MCF 10A (cell line): ENCODE measurements at places on chromosomes 16 and 17. TPM values are rescaled to one million over a fixed set of nuclear protein-coding genes. Genes with fewer than 3 reads are reported as not detected.

The RGS11 gene
- total RNA-seq: 1.7 and 3.6 TPM in 2 replicates

The ARL17B gene
- total RNA-seq: 12.5 and 14.2 TPM in 2 replicates

- DNase-seq: no peak
Measured at GRCh38 chr16:7239547-7239946, 93.1 kb upstream of the RBFOX1 start.

DNA sequence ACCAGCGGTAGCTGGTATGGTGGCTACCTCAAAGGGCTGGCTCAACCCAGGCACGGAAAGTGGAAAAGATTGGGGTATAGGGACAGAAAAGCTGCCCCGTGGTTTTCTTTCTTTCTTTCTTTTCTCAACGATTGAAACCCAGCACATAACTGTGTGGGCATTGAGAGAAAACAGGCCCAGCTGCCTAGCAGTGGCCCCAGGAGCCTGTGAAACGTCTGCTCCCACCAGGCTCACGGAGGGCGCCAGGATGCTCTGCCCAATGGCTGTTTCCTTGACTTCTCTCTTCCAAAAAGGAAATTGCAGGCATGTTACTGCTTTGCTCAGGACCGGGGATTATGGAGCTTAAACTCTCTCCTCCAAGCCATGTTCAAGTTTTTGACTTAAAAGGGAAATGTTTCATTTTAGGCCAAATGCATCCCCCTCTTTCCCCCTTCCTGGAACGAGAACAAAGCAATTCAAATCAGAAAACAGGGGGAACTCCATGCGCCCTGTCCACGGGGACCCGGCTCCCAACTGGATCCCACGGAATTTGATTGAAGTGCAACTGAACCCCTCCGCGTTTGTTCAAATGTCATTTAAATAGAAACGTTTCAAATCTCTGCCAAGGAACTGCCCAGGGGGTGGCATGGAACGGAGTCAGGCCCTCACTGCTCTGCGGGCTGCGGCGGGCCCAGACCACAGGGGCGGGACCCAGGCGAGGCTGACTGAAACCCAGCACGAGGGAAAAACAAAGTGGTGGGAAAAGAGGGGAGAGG, 133.5 kb downstream of the RGS9 start:
- DNase-seq: no peak

- DNase-seq: peak; percentile 93
Measured at GRCh38 chr17:37373530-37374159, 2.1 kb upstream of the C17orf78 start.

DNA sequence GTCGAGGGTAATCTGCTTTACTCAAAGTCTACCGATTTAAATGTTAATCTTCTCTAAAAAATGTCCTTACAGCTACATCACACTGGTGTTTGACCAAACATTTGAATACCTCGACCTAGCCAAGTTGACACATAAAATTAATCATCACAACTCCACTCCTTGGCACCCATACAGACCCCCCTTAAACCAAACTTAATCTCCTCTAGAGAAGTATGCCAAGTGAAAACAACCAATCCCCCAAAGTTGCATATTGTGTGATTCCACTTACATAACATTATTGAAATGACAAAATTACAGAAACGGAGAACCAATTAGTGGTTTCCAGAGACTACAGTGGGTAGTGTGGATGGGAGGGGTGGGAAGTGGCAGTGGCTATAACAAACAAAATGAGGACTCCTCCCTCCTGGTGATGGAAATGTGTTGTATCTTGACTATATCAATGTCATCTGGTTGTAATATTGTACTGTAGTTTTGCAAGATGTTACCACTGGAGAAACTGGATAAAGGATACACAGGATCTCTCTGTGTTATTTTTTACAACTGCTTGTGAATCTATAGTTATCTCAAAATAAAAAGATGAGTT, 39.4 kb downstream of the CAPNS2 start:
- DNase-seq: peak; percentile 31

- no peak for DNase-seq
Measured at GRCh38 chr17:58533616-58534188, 19.3 kb upstream of the MTMR4 start.

GRCh38 chr16:1333854-1334700, 632 bp downstream of the BAIAP3 start:
- no peak for DNase-seq

DNA sequence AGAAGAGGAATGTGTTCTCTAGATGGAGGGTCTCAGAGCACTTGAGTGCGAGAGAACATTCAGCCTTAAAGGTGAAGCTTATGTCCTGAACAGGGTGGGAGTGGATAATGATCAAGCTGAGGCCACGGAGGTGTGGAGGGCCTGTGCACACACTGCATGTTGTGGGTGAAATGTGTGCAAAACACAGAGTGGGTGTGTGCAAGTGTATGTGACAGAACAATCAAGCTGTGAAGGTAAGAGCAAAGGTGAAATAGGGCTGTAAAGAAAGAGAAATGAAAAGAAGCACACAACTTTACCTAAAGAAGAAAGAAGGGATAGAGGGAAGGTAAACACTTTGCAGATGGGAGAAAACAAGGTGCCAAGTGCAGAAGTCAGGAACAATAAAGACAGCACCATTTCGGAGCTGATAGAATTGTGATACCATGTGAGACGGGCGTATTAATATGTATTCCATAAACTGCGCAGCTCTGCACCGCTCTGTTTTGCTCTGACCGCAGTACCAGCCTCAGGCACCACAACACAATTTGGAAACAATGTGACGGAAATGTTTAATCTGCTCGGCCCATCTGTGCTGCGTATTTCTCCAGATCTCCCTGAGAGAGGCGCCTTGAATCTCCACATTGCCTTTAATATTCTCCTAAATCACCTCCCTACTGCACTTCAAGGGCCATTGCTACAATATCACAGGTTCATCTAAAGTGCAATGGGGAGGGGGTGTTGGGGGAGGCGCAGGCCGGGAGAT, 40.6 kb downstream of the SNX11 start:
- no peak for DNase-seq

- DNase-seq: peak; percentile 94
Measured at GRCh38 chr16:77585379-77586251, 136.7 kb upstream of the NUDT7 start.

The CCL7 gene
- total RNA-seq: not detected in 2 replicates

The SLC2A4 gene
- total RNA-seq: not detected in 2 replicates

DNA sequence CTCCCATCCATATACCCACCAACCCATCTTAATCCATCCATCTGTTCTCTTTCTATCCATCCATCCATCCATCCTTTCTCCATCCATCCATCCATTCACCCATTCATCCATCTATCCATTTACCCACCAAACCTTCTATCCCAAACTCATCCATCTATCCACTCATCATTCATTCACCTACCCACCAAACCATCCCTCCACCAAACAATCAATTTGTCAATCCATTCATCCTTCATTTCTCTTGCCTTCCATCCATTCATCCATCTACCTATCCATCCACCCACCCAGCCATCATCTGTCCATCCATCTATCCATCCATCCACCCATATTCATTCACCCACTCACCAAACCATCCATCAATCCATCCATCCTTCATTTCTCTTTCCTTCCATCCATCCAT, 44.6 kb upstream of the CIBAR2 start:
- DNase-seq: no peak

DNA sequence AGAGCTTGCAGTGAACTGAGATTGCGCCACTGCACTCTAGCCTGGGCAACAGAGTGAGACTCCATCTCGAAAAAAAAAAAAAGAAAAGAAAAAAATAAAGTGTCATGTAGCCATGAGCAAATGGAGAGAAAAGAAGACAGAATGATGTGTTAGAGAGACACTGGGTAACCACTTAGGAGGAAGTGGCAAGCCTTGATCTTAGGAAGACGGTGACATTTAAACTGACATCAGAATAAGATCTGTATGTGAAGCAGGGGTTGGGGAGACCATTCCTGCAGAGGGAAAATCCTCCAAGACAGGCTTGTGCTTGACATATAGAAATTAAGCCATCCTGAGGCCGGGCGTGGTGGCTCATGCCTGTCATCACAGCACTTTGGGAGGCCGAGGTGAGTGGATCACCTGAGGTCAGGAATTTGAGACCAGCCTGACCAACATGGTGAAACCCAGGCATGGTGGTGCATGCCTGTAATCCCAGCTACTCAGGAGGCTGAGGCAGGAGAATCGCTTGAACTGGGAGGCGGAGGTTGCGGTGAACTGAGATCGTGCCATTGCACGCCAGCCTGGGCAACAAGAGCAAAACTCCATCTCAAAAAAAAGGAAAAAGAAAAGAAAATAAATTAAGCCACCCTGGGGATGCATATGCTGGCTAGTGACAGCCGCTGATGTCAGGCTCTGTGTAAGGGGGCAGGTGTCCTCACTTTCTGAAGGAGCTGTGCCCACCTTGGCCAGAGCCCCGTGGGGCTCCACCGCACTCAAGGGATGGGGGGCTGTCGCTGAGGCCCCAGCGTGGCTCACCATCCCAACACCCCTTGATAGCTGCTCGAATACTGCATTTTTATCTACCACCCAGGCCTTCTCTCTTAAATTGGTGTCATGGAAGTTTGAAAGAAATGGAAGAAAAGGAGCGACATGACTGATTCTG, 13.1 kb upstream of the CYB5B start:
- DNase-seq: no peak

DNA sequence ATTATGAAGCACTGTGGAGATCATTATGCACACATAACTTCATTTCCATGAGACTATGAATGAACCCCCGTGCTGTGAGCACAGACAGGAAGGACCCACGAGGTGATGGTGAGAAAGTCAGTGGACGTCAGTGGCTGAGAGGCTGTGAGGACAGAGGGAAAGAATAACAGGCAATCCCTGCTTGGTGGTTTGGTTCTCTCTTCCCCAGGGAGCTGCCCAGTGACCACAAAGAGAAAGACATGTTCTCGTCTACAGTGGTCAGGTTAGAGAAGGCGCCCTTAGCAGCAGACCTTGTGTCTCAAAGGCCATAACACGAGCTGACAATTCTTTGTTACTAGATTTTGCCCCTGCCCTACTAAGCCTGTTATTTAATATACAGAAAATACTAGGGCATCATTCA, 609.2 kb downstream of the TOX3 start:
- no peak for DNase-seq

The TBC1D3 gene
- total RNA-seq: 3.6 TPM in 1 of 2 replicates, not detected in the other

DNA sequence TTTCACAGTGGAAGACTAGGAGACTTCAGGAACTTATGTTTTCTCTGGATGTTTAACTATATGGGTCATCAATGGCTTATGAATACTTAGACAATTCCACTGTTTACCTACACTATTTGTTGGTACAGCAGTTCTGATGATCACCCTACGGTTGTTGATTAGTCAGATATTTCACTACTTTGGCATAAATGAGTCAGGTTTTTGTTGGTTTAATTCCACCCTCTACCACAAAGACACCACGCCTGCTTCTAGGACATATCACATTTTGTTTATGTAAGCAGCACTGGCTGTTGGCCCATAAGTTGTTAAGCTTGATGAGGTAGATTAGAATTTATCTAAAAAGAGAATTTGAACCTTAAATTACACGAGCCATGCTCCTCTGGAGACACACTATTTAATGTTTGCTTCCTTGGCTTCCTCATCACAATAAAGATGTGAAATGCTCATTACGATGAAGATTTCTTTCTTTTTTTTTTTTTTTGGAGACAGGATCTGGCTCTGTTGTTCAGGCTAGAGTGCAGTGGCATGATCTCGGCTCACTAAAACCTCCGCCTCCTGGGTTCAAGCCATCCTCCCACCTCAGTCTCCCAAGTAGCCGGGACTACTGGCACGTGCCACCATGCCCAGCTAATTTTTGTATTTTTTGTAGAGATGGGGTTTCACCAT, 4.3 kb downstream of the GDE1 start:
- peak; percentile 80 for DNase-seq

DNA sequence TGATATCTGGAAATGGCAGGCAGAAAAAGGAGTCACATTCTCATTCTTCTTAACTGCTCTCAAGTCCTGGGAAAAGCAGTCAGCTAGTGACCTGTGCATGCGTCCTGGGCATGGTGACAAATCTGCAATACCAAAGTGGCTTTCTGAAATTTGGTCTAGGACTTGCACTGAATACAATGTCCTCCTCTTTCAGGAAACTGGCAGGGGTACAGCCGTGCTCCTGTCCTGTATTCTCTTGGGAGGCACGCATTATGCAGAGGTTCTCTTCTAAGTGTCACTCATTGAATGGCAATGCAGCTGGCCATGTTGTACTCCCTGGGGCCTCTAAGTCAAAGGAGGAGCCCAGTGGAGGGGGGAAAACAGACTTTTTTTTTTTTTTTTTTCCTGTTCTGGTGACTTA, 10.6 kb downstream of the PHF12 start:
- DNase-seq: no peak

DNA sequence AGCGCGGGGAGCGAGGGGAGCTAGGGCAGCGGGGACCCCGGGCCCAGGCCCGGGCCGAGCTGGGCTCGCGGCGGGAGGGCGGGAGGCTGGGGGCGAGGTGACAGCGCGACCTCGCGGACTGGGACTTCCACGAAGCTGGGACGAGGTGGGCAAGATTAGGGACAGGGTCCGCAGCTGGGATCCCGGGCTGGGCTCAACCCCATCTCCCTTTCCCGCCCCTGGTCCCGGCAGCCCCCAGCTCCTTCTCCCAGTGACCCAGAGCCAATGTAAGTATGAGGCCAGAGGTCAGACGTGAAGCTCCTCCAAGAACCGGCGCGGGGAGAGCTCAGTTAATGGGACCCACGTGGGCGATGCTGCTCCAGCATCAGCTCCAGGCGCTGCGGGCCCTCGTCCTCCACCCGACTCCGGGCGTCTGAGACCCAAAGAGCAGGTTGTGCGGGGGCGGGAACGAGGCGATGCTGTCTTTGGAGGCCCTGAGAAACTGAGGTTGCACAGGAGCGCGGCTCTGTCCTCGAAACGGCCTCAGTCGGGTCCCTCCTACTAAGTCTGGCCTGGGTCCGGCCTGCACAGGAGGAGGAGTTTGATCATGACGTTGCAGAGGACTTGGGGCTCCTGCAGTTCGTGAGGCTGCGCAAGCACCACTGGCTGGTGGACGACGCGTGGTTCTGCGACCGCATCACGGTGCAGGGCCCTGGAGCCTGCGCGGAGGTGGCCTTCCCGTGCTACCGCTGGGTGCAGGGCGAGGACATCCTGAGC, 585 bp downstream of the ALOX12 start:
- DNase-seq: no peak

The TBC1D3B gene
- total RNA-seq: 12.5 and 14.9 TPM in 2 replicates

GRCh38 chr17:63646488-63646806, 24.2 kb downstream of the MAP3K3 start:
- DNase-seq: no peak

DNA sequence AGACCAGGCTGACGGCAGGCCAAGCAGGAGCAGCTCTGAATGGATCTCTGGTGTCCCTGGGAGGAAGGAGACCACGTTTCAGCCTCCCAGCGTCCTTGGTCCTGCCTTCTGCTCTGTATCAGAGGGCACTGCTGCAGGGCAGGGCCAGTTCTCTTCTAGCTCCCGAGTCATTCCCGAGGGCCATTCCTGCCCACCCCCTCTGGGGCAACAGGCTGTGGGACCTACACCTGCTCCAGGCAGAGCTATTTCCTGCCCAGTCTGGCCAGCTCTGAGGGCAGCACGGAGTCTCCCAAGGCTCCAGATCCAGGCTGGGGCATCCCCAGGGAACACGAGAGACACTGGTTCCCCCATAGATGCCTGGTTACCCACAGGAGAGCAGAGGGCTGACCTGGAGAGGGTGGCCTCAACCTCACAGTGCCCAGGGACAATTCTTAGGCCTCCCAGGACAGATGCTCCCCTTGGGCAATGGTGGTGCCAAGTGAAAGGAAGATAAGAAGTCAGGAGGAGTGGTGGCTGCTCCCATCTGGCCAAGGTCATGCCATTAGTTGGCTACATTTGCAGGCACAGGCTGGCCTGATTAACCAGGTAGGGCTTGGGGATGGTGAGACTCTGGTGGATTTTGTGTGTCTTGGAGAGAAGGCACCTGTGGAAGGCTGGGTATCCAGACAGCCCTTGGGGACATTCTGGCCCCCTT, 2.0 kb downstream of the WFIKKN2 start:
- no peak for DNase-seq

- DNase-seq: no peak
Measured at GRCh38 chr17:8475781-8476180, 40.1 kb downstream of the NDEL1 start.
